ENCODE measurements at places on chromosomes 2 and 18.

- no peaks in the 10 kb centered on the region for H3K36me3 ChIP-seq
- H3K4me3 ChIP-seq, result no peak overlapping the region
- H3K27me3 ChIP-seq, result no peaks in the 10 kb centered on the region
- no peaks in the 10 kb centered on the region for H3K4me1 ChIP-seq
Measured at GRCh38 chr2:61689568-61689967, 151.4 kb upstream of the XPO1 start.

GRCh38 chr2:223071139-223071538 is 19.1 kb downstream of the KCNE4 start:
- H3K4me3 ChIP-seq, result no peak overlapping the region
- no peaks in the 10 kb centered on the region for H3K27me3 ChIP-seq
- H3K4me1 ChIP-seq, result peaks cover 20% of the 10 kb centered on the region
- DNase-seq, result no peak

DNA sequence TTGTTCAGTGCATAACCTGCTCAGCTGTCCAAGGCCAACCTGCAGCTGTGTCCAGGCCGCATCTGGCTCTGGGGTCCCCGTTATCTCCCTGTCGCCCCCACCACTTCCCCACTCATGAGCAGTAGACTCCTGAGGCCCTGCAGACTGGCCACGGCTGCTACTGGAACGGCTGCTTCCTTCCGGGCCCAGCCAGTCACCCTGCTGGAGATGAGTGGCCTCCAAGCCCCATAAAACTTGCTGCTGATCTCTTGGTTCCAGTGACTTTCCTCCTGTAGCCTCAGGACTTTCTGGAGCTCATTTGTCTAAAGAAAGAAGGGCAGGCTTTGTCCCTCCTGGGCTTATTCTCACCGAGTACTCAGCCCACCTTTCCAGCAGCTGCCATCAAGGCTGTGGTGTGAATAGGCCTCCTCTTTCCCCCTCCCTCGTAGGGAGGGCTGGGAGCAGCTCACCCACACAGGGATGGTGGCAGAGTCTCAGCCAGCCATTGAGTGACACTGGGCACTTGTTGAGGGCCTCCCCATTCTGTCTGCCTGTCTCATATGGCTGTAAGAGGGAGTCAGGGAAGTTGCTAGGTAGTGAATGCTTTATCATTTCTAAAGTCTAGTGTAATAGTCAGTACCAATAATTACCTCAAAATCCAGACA is 257.3 kb downstream of the MYCN start:
- H3K4me1 ChIP-seq, result peaks cover 6% of the 10 kb centered on the region
- no peak overlapping the region for H3K27ac ChIP-seq
- H3K36me3 ChIP-seq, result no peaks in the 10 kb centered on the region
- no peak overlapping the region for H3K4me3 ChIP-seq
- DNase-seq, result no peak

DNA sequence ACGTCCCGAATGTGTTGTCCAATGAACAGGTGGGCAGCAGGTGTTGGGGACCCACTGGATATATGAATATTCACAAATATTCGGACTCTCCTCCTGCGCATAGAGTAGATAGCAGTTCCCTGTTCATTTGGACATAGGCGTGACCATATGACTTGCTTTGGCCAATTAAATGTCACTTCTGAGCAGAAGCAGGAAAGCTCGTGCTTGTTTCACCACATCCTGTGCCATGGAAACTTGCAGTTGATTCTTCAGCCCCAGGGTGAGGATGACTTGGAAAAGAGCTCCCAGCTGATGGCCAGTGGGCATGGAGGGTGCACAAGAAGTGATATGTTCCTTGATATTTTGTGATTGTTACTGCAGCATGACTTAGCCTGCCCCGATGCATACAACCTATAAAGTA is 52.6 kb downstream of the PTPRM start:
- DNase-seq, result no peak
- no peaks in the 10 kb centered on the region for H3K36me3 ChIP-seq
- H3K4me1 ChIP-seq, result no peaks in the 10 kb centered on the region
- no peak overlapping the region for H3K27ac ChIP-seq

DNA sequence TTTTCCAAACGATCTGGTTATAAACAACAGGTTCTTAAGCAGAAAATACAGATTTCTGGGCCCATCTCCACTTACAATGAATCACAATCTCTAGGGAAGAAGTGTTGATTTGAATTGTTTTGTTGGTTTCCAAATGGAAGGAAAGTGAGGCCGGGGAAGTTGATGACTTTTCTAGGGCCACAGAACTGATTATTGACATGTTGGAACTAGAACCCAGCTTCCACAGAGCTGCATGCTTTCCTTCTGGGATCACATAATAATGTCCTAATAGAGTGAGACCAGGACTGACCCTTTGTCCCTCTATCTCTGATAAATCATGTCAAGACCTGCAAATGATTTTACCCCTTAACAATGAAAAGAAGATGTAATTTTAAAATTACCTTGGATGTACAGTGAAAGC is 332.2 kb downstream of the OSR1 start:
- no peak for DNase-seq
- no peak overlapping the region for H3K27ac ChIP-seq
- H3K4me3 ChIP-seq, result no peak overlapping the region
- peaks cover 11% of the 10 kb centered on the region for H3K27me3 ChIP-seq

GRCh38 chr2:31788273-31788672 is 207.5 kb upstream of the SRD5A2 start:
- H3K27ac ChIP-seq, result no peak overlapping the region
- H3K4me1 ChIP-seq, result no peaks in the 10 kb centered on the region
- H3K27me3 ChIP-seq, result peaks cover 3% of the 10 kb centered on the region
- H3K36me3 ChIP-seq, result no peaks in the 10 kb centered on the region

DNA sequence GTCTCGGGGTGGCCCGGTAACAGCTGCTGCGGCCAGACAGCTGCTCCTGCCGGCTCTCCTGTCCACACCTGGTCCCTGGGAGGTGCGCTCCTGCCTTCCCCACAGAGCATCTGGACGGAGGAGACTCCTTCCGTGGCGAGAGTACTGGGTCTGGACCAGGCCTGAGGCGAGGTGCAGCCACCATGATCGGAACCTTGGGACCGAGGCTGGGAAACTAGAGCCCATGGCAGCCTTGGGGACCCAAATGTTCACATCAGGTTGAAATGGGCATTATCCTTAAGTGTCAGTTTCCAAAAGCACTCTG is 628 bp downstream of the GIGYF2 start:
- H3K27me3 ChIP-seq, result no peaks in the 10 kb centered on the region
- no peaks in the 10 kb centered on the region for H3K36me3 ChIP-seq
- peak; percentile 13 for DNase-seq
- H3K4me3 ChIP-seq, result peak overlapping the region; percentile 79

DNA sequence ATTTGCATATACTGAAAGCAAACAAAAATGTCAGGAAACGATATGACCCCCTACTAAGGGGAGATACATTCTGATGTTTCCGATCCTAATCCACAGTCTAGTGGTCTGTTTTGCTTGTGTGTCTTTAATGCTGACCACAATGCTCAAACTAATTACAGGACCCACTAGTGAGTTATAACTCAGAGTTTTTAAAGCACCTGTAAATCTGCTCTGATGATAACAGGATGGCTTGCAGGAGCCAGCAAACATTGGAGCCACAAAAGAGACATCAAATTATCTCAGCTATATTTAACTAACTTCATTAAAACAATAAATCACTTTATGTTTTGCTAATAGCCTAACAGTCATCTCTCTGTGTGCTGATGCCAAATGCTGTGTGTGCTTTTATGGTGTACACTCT is 300.3 kb downstream of the NBAS start:
- H3K27ac ChIP-seq, result no peak overlapping the region
- DNase-seq, result no peak
- no peak overlapping the region for H3K4me3 ChIP-seq
- no peaks in the 10 kb centered on the region for H3K27me3 ChIP-seq
- H3K36me3 ChIP-seq, result no peaks in the 10 kb centered on the region

- H3K4me3 ChIP-seq, result no peak overlapping the region
- no peak for DNase-seq
- H3K27me3 ChIP-seq, result no peaks in the 10 kb centered on the region
- no peak overlapping the region for H3K27ac ChIP-seq
Measured at GRCh38 chr2:38438133-38438882, 61.2 kb upstream of the ATL2 start.

DNA sequence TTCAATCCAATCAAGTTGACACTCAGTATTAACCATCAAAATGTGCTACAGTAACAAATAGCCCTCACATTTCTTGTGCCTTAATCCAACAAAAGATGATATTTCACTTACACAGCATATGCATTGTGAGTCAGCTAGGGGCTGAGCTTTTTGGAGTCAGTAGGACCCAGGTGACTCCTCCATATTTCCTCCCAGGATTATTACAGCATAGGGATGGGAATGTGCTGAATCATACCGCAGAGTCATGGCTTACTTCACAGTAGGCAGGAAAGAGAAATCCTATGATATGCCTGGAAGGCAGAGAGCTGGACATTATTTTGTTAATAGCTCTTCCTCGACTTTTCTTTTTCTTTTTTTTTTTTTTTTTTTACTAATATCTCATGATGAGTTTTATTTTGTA is 153.3 kb downstream of the TMEM182 start:
- no peak for DNase-seq
- H3K4me3 ChIP-seq, result no peak overlapping the region
- H3K27me3 ChIP-seq, result no peaks in the 10 kb centered on the region
- H3K36me3 ChIP-seq, result no peaks in the 10 kb centered on the region
- H3K4me1 ChIP-seq, result no peaks in the 10 kb centered on the region
- no peak overlapping the region for H3K27ac ChIP-seq

DNA sequence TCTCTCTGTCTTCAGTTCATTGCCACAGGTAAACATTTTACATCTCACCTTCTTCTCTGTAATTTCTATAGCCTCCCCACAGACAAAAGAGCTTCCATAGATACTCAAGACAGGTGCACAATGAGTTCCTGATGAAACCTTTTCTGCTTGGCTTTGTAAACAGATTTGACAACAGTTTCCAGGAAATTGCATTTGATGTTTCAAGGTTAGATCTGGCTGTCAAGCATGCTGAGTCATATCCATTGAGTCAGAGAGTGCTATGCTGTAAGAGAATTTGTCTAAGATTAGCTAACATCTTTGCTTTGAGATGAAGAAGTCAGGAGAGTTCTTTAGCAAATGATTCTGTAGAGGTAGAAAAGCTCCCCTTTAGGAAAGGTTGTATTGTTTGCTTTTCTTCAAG is 40.6 kb upstream of the MAP2 start:
- H3K4me3 ChIP-seq, result no peak overlapping the region
- no peaks in the 10 kb centered on the region for H3K27me3 ChIP-seq
- H3K36me3 ChIP-seq, result no peaks in the 10 kb centered on the region
- H3K27ac ChIP-seq, result no peak overlapping the region

GRCh38 chr2:8253781-8254180 is 428.1 kb upstream of the ID2 start:
- no peak overlapping the region for H3K4me3 ChIP-seq
- H3K36me3 ChIP-seq, result no peaks in the 10 kb centered on the region
- H3K27me3 ChIP-seq, result no peaks in the 10 kb centered on the region
- no peak overlapping the region for H3K27ac ChIP-seq
- DNase-seq, result no peak

- H3K27me3 ChIP-seq, result no peaks in the 10 kb centered on the region
- peaks cover 52% of the 10 kb centered on the region for H3K36me3 ChIP-seq
- no peak overlapping the region for H3K27ac ChIP-seq
- H3K4me1 ChIP-seq, result peaks cover 17% of the 10 kb centered on the region
Measured at GRCh38 chr2:11777886-11778415, 31.5 kb downstream of the LPIN1 start.

GRCh38 chr2:84956334-84957297 is 14.3 kb upstream of the KCMF1 start:
- H3K4me1 ChIP-seq, result no peaks in the 10 kb centered on the region
- H3K27me3 ChIP-seq, result no peaks in the 10 kb centered on the region
- no peak for DNase-seq
- H3K4me3 ChIP-seq, result no peak overlapping the region

GRCh38 chr2:230907361-230908091 is 17.5 kb downstream of the GPR55 start:
- no peak overlapping the region for H3K4me3 ChIP-seq
- H3K27ac ChIP-seq, result peak overlapping the region; percentile 31
- DNase-seq, result no peak
- H3K36me3 ChIP-seq, result no peaks in the 10 kb centered on the region
- no peaks in the 10 kb centered on the region for H3K27me3 ChIP-seq
- peaks cover 14% of the 10 kb centered on the region for H3K4me1 ChIP-seq

GRCh38 chr2:215635788-215636139 is 199.9 kb upstream of the FN1 start:
- no peak overlapping the region for H3K4me3 ChIP-seq
- no peak overlapping the region for H3K27ac ChIP-seq
- no peaks in the 10 kb centered on the region for H3K27me3 ChIP-seq
- no peaks in the 10 kb centered on the region for H3K36me3 ChIP-seq
- H3K4me1 ChIP-seq, result no peaks in the 10 kb centered on the region

Data from A673 (cell line).